ENCODE measurements at places on chromosomes 2 and 18. TPM values are rescaled to one million over a fixed set of nuclear protein-coding genes. Genes with fewer than 3 reads are reported as not detected.

- DNase-seq, result no peak
Observed at GRCh38 chr2:163306647-163307046, 429.2 kb downstream of the FIGN start.

GRCh38 chr2:112144966-112145365 is 6.8 kb downstream of the FBLN7 start:
- DNase-seq, result no peak

DNA sequence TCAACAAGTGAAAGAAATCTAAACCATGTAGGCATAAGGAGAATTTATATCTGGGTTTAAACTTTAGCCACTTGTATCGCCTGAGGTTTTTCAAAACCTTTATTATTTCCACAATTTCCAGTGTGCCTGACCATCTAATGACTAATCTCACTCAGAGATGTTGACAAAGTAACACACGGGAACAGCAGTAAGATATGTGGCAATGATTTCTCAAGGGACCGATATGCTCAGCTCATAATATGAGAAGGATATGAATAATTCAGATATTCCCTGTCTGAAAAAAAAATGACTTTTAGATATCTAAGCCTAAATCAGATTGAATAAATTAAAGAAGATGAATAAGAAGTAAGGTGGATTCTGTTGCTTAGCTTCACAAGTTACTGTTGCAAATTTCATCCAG is 43.5 kb downstream of the TMEM163 start:
- DNase-seq, result no peak

GRCh38 chr2:45904946-45905631 is 253.6 kb downstream of the PRKCE start:
- DNase-seq, result no peak

DNA sequence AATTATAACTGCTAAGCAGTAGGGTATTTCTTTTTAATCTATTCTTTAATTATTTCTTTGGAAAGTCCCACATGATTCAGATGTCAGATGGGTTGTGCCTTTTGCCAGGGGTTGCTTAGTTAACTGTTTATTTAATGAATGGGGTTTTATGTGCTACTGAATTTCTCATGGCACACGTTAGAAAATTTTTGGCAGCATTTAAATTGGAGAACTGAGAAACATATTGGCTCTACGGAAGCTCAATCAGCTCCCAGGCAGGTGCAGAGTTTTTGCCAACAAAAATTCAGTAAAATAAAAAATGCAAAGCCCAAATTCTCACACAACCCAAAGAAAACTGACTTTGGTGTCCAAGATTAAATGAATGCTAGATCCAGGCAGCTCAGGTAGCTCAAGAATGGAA is 467.2 kb downstream of the NRXN1 start:
- DNase-seq, result no peak

- DNase-seq, result no peak
Observed at GRCh38 chr2:191965733-191966132, 118.8 kb upstream of the CAVIN2 start.

GRCh38 chr2:71339685-71340084 is 8.1 kb downstream of the ZNF638 start:
- DNase-seq, result no peak

- DNase-seq, result no peak
Observed at GRCh38 chr2:206798000-206798399, 32.6 kb downstream of the FASTKD2 start.

GRCh38 chr2:85266146-85267041 is 61.4 kb downstream of the TGOLN2 start:
- peak; percentile 65 for DNase-seq

- DNase-seq, result no peak
Observed at GRCh38 chr2:121788685-121789084, 33.2 kb downstream of the TSN start.

DNA sequence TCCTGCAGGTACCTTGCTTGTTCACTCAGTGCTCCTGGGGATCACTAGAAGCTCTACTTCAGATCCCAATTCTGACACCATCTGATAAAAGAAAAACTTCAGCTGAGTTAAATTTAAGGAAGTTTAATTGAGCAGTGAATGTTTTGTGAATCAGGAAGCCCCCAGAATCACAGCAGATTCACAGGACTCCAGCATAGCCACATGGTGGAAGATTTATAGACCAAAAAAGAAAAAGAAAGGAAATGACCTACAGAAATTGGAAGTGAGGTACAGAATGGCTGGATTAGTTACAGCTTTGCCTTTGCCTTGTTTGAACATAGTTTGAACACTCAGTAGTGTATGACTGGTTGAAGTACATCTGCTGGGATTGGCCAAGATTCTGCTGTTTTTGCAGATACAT is 182.7 kb upstream of the SCN7A start:
- no peak for DNase-seq

DNA sequence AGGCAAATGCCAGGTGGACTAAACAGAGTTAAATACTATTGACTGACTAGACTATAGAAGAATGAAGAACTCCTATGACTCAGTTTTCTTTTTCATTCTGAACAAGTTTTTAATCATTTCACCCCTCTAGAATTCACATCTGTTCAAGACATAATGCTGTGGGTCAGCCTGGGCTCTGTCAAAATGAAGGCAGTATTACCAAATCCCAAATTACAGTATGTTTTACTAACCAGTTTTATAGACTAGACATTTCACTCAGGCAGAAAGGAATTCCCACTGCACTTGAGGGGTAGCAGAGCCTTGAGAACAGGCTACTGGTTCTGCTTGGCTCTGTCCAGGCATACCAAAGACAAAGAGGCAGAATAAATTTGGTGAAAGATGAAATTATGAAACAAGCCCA is 511.7 kb downstream of the EPHA4 start:
- no peak for DNase-seq

DNA sequence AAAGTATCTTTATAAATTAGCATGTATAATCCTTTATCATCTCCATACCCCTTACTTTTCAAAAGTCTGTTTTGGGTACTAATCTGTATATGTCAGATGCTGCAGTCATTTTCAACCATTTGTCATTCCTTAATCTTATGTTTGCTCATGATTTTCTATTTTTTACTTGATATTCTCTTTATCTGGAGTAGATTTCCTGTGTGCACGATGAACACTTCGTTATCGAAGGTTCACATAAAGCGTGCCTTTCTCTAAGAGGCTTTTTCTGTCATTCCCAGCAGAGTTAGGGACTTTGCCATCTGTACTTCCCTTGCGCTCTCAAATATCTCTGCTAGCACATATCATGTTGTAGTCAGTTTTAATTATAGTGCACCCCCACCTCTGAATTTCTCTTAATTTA is 123.2 kb downstream of the BIRC6 start:
- no peak for DNase-seq

DNA sequence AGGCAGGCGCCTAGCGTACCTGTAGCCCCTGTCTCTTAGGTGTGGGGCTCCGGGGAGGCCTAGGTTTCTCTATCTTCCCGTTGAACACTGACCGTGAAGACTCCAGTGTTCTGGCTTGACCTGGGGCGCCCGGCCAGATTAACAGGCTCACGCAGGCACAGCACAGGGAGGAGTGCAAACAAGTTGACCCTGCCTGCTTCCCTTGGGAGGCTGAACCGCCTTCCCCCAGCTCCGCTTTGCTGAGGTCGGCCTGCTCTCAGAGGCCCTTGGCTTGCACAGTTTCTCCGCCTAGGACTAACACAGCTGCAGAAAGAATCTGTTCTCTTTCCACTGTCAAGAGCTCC is 567 bp downstream of the PCYOX1 start:
- DNase-seq, result peak; percentile 51

GRCh38 chr18:48780201-48780912 is 170.4 kb downstream of the SMAD7 start:
- DNase-seq, result no peak

- DNase-seq, result no peak
Observed at GRCh38 chr2:25202275-25202674, 33.9 kb upstream of the POMC start.

DNA sequence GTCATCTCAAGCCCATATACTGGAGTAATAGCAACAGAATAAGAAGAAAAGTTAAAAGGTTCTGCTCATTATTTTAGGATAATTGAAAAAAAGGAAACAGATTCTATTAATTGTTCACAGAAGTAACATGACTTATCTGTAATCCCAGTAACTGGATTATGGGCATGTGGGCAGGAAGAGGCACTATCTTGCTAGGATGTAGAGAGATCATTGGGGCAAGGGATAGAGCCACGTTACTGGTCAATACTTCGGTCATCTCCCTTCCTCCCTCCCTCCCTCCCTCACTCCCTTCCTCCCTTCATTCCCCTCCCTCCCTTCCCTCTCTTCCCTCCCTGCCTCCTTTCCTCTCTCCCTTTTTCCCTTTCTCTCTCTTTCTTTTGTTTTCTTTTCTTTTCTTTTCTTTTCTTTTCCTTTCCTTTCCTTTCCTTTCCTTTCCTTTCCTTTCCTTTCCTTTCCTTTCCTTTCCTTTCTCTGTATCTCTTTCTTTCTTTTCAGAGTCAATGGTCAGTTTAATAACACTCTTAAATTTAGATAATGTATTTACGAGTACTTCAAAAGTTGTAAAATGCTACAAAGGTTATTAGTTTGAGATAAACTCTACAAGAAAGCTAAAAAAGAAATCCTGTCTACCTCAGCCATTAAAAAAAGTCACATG is 82.8 kb downstream of the FHOD3 start:
- no peak for DNase-seq

DNA sequence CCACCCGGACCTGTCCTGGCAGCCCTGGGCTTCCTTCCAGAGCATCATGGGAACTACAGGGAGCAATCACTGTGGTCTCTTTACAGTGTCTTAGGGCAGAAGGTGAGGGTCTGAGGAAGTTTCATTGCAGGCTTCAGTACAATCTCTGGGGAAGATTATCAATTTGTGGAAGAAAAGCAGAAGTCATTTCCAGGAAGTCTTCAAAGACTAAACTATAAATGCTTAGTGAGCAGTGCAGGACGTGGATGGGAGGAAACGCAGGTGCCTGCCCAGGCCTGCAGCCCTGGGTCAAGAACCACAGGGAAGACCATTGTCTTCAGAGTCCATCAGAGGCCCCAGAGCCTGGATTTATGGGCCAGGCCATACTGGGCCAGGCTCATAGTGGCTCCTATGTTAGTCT is 54.3 kb downstream of the INO80C start:
- DNase-seq, result no peak

DNA sequence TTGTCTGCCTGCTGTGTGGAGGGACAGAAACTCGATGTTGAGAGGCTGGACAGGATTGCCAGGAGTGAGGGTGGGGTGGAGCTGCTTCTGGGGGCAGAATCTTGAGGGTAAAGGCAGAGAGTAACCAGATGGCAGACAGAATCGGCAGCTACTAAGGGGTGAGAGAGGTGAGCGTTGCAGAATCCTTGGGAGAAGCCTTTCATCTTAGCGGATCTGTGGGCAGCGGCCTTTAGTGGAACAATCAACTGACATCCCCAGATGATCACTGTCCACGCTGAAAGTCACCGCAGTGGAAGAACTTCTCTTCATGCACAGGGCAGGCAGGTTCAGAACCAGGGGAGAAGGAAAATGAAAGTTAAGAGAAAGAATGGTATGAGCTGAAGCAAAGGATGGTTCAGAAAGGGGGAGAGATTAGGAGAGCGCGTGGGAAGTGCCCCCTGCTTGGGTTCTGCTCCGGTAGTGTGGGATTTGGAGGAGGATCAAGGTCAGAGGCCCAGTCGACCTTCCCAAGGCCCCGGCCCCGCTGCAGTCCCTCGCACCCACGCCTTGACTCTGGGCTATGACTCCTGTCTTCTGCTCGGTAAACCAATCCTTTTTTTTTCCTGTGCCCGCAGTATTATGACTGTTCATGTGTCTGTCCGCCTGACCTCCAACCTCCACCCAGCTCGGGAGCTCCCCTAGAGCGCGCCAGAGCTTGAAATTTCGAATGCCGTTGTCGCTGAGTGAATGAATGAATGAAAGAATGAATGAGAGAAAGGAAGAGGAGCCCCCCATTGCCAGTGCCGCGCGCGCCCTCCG is 584 bp downstream of the BOLA3 start:
- peak; percentile 11 for DNase-seq

- DNase-seq, result no peak
Observed at GRCh38 chr18:23814991-23815614, 125.8 kb downstream of the LAMA3 start.

GRCh38 chr2:29129586-29130281 is 14.5 kb downstream of the CLIP4 start:
- DNase-seq, result no peak

GRCh38 chr2:7119132-7119835 is 202.1 kb downstream of the RNF144A start:
- peak; percentile 74 for DNase-seq

- peak; percentile 90 for DNase-seq
Observed at GRCh38 chr18:47175898-47176575, at the start of gene IER3IP1. Gene IER3IP1 (minus strand): TSS chr18:47176364. CDS start chr18:47176277, 87 bp downstream.

NETO1 gene
- 0.19 TPM for polyA plus RNA-seq

UGT1A10 gene
- not detected for polyA plus RNA-seq

FAM98A gene
- 33.6 TPM for polyA plus RNA-seq

RIT2 gene
- not detected for polyA plus RNA-seq

ACMSD gene
- 0.92 TPM for polyA plus RNA-seq

PNPT1 gene
- polyA plus RNA-seq, result 16.5 TPM

CABYR gene
- polyA plus RNA-seq, result 4.8 TPM

ECEL1 gene
- 0.45 TPM for polyA plus RNA-seq

HOXD10 gene
- polyA plus RNA-seq, result 0.42 TPM

FLACC1 gene
- polyA plus RNA-seq, result 1.7 TPM

MDH1B gene
- not detected for polyA plus RNA-seq

CFC1 gene
- polyA plus RNA-seq, result not detected

CHRNG gene
- polyA plus RNA-seq, result 54.4 TPM

HOXD13 gene
- polyA plus RNA-seq, result not detected

All from muscle of arm (tissue), 14 donors.